Activated naive CD4-positive, alpha-beta T cell treated with Interleukin-2 at 50 U/mL for 16 hours (primary cell): ENCODE measurements at places on chromosomes 1 and 21.

- DNase-seq, result peak; percentile 11
Observed at GRCh38 chr1:219174460-219175211, 958 bp downstream of the LYPLAL1 start.

DNA sequence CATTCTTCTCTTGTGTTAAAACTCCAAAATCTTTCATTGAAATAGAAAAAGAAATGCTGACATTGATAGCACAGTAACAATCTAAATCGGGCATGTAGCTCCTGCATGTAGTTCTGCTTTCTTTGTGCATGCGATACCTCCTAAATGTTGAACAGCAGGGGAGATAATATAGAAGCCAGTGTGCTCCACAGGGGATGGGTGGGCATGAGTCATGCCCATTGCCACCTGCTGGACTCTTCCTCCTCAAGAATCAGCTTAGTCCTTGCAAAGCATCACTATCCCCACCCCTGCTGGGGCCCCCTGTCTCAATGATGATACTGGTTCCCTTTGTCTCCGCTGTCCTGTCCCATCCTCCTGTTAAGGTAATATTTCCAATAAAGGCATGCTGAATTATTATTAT lies 203.0 kb downstream of the RWDD3 start:
- no peak for DNase-seq

DNA sequence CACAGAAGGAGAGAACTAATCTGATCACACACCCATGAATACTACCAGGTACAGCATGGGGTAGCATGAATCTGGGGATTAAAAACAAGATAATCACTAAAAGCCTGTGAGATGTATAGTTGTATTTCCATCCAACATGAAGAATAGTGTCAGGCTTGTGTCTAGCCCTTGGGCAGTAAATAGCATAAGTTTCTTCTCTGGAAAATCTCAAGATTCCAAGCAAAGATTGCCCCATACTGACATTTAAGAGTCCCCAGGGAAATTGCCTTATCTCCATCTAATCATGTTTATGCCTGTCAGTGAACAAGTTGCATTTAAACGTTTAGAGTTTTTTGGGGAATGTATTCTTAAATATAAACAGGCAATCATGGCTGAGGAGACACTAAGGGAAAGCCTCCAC lies 109.2 kb upstream of the SERTAD4 start:
- no peak for DNase-seq

DNA sequence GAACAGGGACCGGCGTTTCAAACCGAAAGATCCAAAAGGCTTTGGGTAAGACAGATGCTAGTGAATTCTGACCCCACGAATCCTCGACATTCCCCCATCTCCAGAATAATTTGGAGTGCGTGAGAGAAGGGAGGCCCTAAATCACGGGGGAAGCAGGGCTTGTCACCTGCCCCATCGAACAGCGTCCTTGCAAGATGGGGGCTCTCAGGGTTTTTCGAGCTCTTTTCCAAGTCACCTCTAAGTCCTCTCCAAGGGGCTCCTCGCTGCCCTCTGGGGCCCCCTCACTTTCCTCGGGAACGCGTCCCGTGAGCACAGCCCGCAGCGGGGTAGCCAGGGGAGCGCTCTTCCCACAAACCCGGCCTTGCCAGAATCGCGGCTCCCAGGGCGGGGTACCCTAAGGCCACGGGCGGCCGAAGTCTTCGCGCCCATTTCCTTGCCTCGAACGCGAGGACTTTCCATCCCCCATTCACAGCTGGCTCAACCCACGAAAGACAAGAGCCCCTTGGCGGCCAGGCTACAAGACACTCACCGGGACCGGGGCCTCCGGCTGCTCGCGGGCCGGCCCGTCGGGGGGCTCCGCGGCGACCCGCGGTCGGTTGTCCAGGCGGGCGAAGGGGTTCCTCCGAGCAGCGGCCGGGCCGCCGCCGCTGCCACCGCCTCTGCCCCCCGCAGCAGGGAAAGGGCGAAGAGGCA lies 546 bp downstream of the DONSON start:
- DNase-seq, result no peak

DNA sequence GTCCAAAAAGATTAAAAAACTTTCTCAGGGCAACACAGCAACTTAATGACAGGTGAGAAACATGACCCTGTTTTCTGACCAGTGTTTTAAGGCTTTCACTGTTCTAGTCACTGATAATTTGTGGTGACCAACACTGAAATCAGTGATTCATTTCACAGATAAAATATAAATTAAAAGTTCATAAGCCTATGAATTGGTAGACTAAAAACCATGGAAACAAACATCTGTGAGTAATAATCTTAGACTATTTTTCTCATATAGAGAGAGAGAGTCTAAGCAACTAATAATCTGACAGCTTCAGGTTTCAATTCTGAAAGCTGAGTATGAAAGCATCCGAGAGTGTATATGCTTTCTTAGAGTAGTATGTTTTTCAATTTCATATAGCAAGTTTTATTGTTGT lies 536.9 kb downstream of the ADGRL2 start:
- DNase-seq, result no peak

- DNase-seq, result peak; percentile 69
Observed at GRCh38 chr1:223748773-223749733, 36.7 kb downstream of the CAPN2 start.

- no peak for DNase-seq
Observed at GRCh38 chr1:97433094-97433823, 487.6 kb downstream of the DPYD start.

DNA sequence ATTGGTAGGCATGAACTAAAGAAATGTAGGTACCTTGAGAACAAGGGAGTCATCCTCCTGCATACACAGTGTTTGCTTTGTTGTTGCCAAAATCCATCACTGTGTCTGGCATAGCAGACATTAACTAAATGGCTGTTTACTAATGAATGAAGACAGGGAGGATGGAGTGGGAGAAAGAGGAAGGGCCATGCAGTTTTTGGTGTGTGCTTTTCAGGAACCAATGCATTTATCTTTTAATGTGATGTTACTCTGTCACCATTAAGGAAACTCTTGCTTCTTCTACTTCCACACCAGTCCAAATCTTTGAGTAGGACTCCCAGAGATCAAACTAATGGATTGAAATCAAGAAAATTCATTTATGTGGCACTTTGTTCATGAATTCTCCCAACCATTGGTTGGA lies 55.6 kb upstream of the DUSP10 start:
- no peak for DNase-seq

- peak; percentile 57 for DNase-seq
Observed at GRCh38 chr1:172727956-172728603, 69.2 kb downstream of the FASLG start.

DNA sequence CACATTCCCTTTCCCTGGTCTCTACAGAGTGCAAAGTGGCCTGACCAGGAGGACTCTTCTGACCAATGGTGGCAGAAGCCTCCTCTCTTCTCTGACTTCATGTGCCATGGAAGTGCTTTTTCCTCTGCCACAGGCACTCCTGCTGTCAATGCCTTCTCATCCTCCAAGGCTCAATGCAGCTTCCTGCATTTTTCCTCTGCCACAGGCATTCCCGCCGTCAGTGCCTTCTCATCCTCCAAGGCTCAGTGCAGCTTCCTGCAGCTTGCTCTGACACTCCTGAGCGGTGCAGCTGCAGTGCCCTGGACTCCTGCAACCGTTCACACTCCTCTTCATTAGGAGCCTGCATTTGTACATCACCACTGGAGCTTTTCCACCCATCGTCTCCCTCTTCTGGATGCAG lies 4.7 kb upstream of the ADARB1 start:
- no peak for DNase-seq

DNA sequence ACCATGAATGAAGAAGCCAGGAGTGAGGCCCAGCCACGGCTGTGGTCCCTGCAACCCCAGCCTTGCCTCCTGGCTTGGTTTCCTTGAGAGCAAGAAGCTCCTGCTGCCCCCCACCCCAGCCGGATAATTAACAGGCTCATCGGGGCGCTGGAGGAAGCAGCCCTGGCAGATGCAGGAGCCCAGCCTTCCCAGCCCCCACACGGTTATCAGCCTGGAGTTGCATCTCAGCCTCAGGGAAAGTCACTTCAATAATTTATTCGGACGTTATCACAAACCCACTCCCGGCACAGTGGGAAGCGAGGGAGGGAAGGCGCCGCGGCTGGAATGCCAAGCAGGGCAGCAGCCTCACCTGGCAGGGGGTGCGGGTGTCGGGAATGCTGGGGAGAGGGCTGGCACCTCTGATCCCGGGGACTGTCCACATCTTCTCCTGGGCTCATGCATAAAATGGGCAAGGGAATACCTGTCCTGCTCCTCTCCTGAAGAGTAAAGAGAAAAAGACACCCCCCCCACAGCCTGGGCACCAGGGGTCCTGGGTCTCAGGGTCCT lies 43.3 kb upstream of the LRP8 start:
- DNase-seq, result no peak

- no peak for DNase-seq
Observed at GRCh38 chr1:235427447-235427846, 60.2 kb downstream of the TBCE start.
